ENCODE measurements at places on chromosomes 12 and 14.
A peak's percentile ranks its signal among the peaks of the same experiment; 100 is the strongest.

DNA sequence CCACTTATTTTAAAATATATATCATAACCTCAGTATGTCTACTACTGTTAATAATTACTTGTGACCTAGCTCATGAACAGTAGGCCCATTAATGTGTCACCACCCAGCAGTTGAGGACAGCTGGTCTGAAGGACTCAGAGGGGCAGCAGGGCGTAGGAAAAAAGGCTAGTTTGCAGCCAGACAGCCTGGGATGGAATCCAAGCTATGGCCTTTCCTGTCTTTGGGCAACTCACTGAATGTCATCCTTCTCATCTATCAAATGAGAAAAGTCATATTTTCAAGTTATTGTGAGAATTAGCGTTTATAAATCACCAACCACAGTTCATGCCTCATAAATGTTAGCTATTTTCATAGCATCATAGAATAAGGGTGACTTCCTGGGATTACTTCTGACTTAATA, 12.3 kb downstream of the DENND5B start:
- DNase-seq: no peak

DNA sequence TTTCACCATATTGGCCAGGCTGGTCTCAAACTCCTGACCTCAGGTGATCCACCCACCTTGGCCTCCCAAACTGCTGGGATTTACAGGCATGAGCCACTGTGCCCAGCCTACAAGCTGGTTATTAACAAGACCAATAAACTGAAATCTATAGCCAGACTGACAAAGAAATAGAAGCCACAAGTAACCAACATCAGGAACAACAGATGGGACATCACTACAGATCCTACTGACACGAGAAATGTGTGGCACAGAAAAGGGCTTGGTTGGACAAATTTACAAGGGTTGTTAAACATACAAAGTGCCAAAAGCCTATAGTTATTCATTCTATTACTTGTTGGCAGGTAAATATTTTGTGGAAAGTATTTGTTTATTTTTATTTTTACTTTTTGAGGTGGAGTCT, 11.6 kb downstream of the MTA1 start:
- no peak for DNase-seq

GRCh38 chr12:45298721-45299692, 83.1 kb downstream of the ANO6 start:
- no peak for DNase-seq

- DNase-seq: no peak
These were observed 369.0 kb upstream of the FAR2 start for GRCh38 chr12:28780096-28780495.

DNA sequence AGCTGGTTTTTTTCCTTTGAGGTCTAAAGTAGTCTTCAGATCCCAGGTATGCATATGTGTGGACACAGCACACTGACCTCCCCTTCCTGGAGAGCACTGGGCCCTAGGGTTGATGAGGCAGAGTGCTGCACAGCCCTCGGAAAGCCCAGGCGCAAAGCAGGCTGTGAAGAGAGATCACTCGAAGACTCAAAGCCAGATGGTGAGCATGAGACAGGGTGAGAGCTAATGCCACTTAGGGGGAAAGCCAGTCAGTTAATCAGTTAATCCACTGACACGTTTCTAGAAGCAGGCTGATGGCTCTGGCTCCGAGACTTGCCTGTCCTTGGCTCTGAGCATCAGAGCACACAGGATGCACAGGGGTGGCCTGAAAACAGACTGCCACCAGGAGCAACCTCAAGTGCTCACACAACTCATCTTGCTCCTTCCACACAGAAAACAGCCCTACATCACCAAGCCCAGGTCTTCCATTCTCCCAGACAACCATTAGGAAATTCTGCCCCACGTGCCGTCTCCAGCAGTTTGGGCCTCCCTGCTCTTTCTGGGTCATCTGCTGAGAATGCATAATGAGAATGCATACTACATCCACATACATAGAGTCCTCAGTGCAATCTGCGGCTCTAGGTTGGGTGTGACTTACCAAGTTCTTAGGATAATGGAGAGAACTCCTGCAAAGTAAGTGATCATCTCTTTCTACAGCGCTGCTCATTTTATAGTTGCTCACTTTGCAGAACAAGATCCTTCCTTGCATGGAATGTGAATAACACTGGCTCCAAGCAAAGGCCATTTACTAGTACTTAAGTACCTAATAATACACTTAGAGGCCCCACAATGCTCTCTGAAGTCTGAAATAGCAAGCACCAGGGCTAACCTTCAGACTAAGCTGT, 12.0 kb downstream of the AQP6 start:
- no peak for DNase-seq

DNA sequence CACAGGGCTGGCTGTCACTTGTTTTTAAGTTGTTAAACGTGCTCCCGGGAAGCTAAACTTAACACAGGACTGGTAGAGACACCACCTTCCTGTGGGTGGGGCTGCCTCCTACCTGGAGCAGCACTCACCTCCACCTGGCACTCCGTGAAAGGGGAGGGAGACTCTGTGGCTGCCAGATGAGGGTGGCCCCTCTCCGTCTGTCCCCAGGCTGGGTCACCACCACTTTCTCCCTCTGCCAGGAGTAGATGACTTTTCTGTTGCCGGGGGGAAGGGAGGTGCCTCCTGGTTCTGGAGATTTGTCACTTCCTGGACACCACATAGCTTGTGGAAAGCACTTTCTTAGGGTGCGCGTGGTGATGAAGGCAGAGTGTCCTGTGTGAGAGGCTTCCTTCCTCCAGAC, 81.3 kb downstream of the WDR20 start:
- DNase-seq: no peak

GRCh38 chr12:2390850-2391390, 338.1 kb downstream of the CACNA1C start:
- no peak for DNase-seq

DNA sequence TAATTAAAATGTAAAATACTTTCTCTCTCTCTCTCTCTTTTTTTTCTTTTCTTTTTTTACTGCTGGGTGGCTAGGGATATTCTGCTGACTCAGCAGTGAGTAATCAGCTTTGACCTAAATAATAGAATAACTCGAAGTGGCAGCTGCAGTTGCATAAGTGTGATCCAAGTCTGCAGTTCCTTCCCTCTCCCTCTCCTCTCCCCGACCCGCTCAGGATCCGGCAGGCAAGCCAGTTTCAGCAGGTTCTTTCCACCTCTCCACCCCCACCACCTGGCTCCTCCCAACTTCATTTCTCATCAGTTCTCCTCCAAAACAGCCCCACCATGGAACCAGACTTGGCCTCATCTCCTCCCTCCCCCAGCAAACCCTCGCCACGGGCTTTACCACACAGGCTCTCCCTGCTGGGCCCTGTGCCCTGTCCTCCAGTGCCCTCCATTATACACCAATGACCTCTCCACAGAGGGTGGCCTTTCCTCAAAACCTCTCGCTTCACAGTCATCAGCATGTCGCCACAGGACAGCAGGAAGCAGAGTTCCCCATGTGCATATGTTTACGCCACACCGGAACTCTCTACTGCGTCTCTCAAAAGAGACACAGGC, 22.4 kb downstream of the SLC7A8 start:
- DNase-seq: no peak

- no peak for DNase-seq
These were observed 64.0 kb upstream of the ARHGAP5 start for GRCh38 chr14:32013083-32013482.

- DNase-seq: no peak
These were observed 38.8 kb upstream of the ATP23 start for GRCh38 chr12:57902478-57902969.

DNA sequence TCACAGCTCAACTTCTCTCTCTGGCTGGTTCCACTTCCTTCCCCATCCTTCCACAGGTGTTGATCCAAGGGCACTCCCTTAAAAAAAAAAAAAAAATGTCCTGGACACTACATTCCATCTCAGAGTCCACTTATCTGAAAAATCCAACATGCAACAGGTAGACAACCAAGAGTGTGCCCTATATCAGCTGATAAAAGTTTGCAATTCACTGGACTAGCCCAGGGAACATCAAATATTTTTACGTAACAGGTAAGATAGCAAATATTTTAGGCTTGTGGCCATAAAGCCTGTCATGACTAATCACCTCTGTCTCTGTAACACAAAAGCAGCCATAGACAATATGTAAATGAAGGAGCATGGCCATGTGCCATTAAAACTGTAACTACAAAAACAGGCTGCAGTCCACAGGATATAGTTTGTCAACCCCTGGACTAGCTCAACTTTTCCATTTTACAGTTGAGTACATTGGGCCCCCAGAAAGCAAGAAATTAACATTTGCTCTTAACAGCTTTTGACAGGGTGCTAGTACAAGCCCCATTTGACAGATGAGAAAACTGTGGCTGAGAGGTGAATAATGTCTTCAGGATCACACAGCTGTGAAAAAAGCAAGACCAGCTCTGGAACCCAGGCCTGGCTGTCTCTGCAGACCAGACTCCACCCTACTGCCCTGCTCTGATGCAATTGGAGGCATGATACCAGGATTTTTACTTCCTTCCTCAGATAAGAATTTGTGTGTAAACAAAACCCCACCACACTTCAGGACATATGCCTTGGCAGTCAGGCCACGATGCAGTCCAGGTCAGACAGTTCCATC, 68.9 kb downstream of the CMKLR1 start:
- no peak for DNase-seq

GRCh38 chr12:4829793-4830162, 79.9 kb upstream of the KCNA1 start:
- no peak for DNase-seq

- DNase-seq: no peak
These were observed 49.4 kb downstream of the SLC15A5 start for GRCh38 chr12:16228067-16228466.

DNA sequence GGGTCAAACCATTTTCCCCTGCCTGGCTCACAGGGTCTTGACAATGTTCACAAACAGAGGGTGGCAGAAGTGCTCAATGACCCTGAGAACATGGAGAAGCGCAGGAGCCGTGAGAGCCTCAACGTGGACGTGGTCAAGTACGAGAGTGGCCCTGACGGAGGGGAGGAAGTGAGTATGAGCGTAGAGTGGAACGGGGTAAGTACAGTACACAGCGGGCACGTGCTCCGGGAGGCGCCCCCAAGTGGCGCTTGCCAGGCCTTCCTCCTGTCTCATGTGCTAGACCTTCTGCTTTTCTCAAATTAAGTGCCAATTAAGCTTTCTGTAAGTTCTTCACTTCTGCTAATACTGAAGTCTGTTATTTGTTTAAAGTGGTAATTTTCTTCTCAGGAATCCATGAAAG, 35.9 kb downstream of the XRCC3 start:
- DNase-seq: no peak

DNA sequence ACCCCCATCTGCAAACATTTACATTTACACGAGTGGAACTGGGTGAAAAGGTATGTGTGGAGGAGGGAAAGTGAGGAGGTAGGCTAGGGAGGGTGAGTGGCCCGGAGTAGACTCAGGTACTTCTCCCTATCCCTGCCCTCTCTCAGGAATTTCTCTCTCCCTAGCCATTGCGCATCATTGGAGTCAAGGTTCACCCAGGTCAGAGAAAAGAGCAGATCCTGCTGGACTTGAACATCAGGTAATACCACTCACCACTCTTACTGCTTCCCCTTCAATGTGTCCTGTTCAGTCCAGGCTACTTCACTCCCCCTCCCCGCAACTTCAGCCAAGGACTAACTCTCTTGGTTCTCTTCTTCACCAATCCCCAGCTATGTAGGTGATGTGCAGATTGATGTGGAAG, 2.8 kb downstream of the ESYT1 start:
- DNase-seq: no peak

DNA sequence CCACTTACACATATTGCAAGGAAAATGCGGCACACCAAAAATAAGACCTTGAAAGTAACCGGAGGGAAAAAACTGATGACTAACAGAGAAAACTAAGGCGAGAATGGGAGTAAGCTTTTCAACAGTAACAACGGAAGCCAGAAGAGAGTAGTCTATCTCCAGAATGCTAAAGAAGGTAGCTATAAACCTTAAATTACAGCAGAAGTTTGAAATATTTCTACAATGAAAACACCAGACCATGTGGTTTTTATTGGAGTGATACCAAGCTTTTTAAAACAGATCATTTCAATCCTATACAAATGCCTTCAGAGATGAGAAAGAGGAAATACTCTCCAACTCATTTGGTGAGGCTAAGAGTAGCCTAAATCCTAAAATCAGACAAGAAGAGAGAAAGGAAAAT, 209.5 kb downstream of the ANO6 start:
- DNase-seq: no peak

- DNase-seq: no peak
These were observed 15.0 kb downstream of the FNTB start for GRCh38 chr14:65001723-65002122.

- DNase-seq: no peak
These were observed 24.3 kb downstream of the ZFC3H1 start for GRCh38 chr12:71639341-71639760.

GRCh38 chr12:52086366-52086765, 6.9 kb downstream of the SMIM41 start:
- DNase-seq: no peak

GRCh38 chr14:81485372-81485771, 48.3 kb downstream of the SEL1L start:
- DNase-seq: no peak

- no peak for DNase-seq
These were observed 33.1 kb downstream of the SNX6 start for GRCh38 chr14:34596891-34597290.

DNA sequence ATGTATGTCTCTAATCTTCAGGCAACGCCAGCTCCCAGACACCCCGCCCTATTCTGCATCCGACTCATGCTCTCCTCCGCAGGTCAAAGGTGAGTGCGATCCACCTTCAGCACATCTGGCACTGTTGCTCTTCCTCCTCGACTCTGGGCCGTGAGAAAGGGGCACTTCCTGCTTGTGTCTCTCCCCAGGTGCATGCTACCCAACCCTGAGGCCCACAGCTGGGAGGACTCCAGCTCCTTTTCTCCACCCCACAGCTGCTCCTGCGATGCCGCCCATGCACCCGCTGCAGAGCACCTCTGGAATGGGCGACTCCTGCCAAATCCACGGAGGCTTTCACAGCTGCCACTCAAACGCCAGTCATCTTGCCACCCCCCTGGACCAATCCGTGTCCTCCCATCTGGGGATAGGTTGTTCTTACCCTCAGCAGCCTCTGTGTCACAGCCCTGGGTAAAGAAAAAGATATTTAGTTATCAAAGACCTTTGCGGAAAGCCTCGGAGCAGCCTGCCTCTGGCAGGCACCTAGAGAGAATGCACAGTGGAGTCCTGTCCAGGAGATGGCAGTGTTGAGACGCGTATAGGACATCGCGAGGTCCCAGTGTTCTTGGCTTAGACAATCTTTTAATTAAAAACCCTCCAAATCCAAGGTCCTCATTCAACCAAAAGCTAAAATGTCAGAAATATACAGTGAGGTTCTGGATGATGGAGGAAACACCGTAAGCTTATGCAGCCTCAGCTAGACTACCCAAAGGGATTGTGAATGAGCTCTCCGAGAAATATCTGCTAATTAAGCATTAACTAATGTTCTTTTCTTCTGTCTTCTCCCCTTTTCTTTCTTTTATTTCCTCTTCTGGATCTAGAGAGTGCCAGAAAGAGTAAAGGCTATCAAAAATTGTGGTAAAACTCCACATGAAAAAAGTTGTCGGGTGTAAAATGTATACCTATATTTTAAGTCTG, 54.3 kb downstream of the MYRFL start:
- peak; percentile 68 for DNase-seq

GRCh38 chr12:129401572-129401971, 502.3 kb downstream of the TMEM132D start:
- DNase-seq: no peak

- DNase-seq: no peak
These were observed 17.3 kb upstream of the RFLNA start for GRCh38 chr12:124277394-124278241.
